ENCODE measurements at places on chromosomes 13 and 19. TPM values are rescaled to one million over a fixed set of nuclear protein-coding genes. Genes with fewer than 3 reads are reported as not detected.

The CCDC194 gene
- total RNA-seq: 5.9 TPM

The TMEM59L gene
- total RNA-seq: not detected

The ADAMTSL5 gene
- total RNA-seq: 1.2 TPM

The OR10H1 gene
- not detected for total RNA-seq

The TNFSF11 gene
- 0.76 TPM for total RNA-seq

The ODAD3 gene
- total RNA-seq: 0.54 TPM

The RFPL4AL1 gene
- total RNA-seq: not detected

The TJP3 gene
- total RNA-seq: 1.3 TPM

The TMEM221 gene
- not detected for total RNA-seq

The SHISA2 gene
- 0.19 TPM for total RNA-seq

The IL17D gene
- 0.15 TPM for total RNA-seq

The VSIG10L gene
- total RNA-seq: 2.2 TPM

The CACNG6 gene
- not detected for total RNA-seq

The TIMM50 gene
- total RNA-seq: 83.9 TPM

The C5AR1 gene
- 1.4 TPM for total RNA-seq

The GJA3 gene
- total RNA-seq: 0.75 TPM

The WDR88 gene
- not detected for total RNA-seq

The S1PR4 gene
- total RNA-seq: 122 TPM

The RNF17 gene
- total RNA-seq: not detected

The ZNF560 gene
- total RNA-seq: not detected

The SLC1A6 gene
- not detected for total RNA-seq

The CD70 gene
- 184 TPM for total RNA-seq

The LRRC8E gene
- total RNA-seq: not detected

The NLRP5 gene
- total RNA-seq: not detected

The POSTN gene
- total RNA-seq: not detected

The CLEC17A gene
- not detected for total RNA-seq

The POLR1D gene
- total RNA-seq: 108 TPM

The FCGBP gene
- total RNA-seq: 0.93 TPM

The LILRA5 gene
- not detected for total RNA-seq

The ICAM1 gene
- total RNA-seq: 17.7 TPM

The KIR3DL2 gene
- 0.54 TPM for total RNA-seq

The SMIM44 gene
- total RNA-seq: not detected

The CEACAM3 gene
- not detected for total RNA-seq

The ZNF85 gene
- 20.6 TPM for total RNA-seq

The GAPDHS gene
- total RNA-seq: not detected

The FUT2 gene
- not detected for total RNA-seq

The MAP3K10 gene
- 19.9 TPM for total RNA-seq

The IRGC gene
- total RNA-seq: not detected

The ZNF737 gene
- total RNA-seq: 18.3 TPM

The ACP7 gene
- not detected for total RNA-seq

The SYNE4 gene
- 3.2 TPM for total RNA-seq

The CD33 gene
- total RNA-seq: 6.2 TPM

The ITGBL1 gene
- not detected for total RNA-seq

The CD37 gene
- total RNA-seq: 126 TPM

The KLHL1 gene
- total RNA-seq: not detected

Data from activated CD8-positive, alpha-beta memory T cell treated with anti-CD3 and anti-CD28 coated beads, Interleukin-2, amount 10 ng/mL, durations not matched to agents 7 days and 5 days (primary cell).